Lung microvascular endothelial cell (primary cell): ENCODE measurements at places on chromosomes 7 and 10.
A peak's percentile ranks its signal among the peaks of the same experiment; 100 is the strongest.

GRCh38 chr7:133479456-133480065 lies 226.7 kb downstream of the EXOC4 start:
- DNase-seq, result no peak

DNA sequence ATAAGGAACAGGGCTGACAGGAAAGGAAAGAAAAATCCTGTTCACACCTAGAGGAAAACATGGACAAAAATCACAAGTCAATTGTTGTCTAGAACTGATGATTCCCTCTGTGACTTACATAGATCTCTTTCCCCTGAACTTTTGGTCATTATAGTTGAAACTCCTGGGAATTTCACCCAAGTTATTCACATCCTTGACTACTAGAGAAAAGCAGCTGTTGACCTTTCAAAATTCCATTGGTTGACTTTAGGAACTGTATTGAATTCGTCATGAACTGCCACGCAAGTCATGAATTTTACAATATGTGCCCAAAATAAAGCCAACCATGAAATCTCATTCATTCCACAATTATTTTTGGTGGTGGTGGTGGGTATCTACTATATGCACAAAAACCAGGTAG lies 104.3 kb downstream of the UBE2H start:
- peak; percentile 53 for DNase-seq

GRCh38 chr10:110395350-110396283 lies 90.9 kb upstream of the SMNDC1 start:
- peak; percentile 97 for DNase-seq

- peak; percentile 11 for DNase-seq
Measured at GRCh38 chr10:11145495-11145855, 127.8 kb downstream of the CELF2 start.

DNA sequence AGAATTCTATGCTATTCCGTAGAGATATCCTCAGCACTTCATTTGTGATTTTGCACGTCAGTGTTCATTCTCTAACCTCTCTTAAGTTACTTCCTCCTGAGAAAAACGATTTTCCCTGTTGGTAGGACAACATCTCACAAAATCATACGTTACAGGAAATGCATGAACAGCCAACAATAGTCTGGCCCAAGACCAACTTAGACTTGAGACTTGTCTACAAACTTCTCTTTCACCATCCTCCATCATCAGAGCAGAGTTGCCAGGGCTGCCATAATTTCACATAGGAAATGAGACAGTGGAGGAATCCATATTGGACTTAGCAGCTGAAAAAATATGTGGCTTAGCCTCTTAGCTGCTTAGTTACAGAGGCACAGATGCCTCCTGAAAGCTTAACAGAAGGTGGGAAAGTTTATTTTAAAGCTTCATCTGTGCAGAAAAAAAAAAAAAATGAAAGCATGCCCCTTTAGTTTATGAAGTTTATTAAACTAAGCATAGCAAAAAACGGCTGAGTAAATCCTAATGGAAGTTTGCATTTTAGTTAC lies 222.5 kb upstream of the CACNA2D1 start:
- peak; percentile 77 for DNase-seq

- peak; percentile 37 for DNase-seq
Measured at GRCh38 chr10:3829156-3830050, 44.4 kb upstream of the KLF6 start.

GRCh38 chr7:30062587-30062986 lies 34.4 kb downstream of the PLEKHA8 start:
- DNase-seq, result peak; percentile 57

- no peak for DNase-seq
Measured at GRCh38 chr10:109411917-109412316, 511.4 kb downstream of the XPNPEP1 start.

- no peak for DNase-seq
Measured at GRCh38 chr7:18338910-18339523, 156.5 kb upstream of the HDAC9 start.

GRCh38 chr10:83539528-83540308 lies 599.6 kb upstream of the GHITM start:
- DNase-seq, result peak; percentile 7

GRCh38 chr7:73779517-73779916 lies 9.4 kb upstream of the CLDN3 start:
- no peak for DNase-seq

GRCh38 chr7:51706851-51707250 lies 390.2 kb upstream of the COBL start:
- DNase-seq, result peak; percentile 27

GRCh38 chr7:106871793-106872571 lies 6.9 kb downstream of the PIK3CG start:
- no peak for DNase-seq

DNA sequence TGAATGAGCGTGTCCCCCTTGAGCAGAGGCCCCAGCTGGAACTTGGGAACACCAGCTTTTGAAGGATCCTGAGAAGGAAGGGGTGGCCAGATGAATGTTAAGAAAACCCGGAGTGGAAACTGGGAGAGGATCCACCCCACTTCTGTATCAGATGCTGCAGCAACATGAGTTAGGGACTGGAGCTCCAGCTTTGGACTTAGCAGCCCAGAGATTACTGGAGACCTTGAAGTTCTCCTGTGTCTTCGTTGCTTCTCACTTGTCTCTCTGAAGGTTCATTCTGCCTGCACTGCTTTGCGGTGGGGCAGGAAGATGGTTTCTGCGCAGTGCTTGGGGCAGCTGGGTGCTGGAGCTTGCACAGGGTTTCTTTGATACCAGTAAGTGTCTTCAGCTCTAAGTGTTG lies 9.3 kb downstream of the TMEM248 start:
- DNase-seq, result no peak

GRCh38 chr7:157292770-157293412 lies 43.9 kb upstream of the DNAJB6 start:
- DNase-seq, result no peak

GRCh38 chr7:156543699-156544598 lies 96.6 kb upstream of the RNF32 start:
- DNase-seq, result no peak

DNA sequence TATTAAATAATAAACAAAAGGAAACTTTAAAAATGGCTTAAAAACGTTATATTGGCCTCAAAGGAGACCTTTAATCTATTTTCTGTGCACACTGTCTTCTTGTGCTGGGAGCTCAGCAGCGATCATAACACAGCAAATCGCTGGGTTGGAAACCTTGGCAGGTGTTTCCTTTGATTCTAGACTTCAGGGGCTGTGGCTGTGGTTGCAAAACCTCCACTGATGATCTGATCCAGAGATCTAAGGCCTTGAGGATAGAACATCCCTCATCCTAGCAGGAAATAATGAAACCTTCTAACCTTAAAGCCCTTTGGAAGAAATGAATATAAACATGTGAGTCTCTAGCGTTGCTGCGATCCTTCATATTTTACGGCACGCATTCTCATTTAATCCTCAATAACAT lies 29.8 kb downstream of the CDHR3 start:
- DNase-seq, result no peak

DNA sequence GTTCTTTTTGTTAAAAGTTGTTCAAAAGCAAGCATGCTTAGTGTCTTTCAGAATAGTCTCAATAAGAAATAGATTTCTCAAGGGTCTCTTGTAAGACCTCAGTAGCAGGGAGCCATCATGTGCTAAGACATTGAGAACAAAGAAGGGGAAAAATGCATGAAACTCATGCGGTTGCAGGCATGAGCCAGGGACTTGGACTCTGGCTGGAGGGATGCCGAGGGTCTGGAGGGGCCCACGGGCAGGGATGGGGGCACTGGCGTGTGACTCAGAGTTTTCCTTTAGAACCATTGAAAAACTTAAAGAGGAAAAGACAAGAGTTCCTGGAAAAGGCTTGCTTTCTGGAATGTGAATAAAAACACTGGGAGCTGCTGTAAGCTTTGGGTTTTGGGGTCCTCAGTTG lies 253.3 kb downstream of the CCDC3 start:
- DNase-seq, result no peak

GRCh38 chr7:123939784-123940183 lies 14.7 kb downstream of the SPAM1 start:
- no peak for DNase-seq

- no peak for DNase-seq
Measured at GRCh38 chr10:48474765-48475365, 130.0 kb downstream of the ARHGAP22 start.

DNA sequence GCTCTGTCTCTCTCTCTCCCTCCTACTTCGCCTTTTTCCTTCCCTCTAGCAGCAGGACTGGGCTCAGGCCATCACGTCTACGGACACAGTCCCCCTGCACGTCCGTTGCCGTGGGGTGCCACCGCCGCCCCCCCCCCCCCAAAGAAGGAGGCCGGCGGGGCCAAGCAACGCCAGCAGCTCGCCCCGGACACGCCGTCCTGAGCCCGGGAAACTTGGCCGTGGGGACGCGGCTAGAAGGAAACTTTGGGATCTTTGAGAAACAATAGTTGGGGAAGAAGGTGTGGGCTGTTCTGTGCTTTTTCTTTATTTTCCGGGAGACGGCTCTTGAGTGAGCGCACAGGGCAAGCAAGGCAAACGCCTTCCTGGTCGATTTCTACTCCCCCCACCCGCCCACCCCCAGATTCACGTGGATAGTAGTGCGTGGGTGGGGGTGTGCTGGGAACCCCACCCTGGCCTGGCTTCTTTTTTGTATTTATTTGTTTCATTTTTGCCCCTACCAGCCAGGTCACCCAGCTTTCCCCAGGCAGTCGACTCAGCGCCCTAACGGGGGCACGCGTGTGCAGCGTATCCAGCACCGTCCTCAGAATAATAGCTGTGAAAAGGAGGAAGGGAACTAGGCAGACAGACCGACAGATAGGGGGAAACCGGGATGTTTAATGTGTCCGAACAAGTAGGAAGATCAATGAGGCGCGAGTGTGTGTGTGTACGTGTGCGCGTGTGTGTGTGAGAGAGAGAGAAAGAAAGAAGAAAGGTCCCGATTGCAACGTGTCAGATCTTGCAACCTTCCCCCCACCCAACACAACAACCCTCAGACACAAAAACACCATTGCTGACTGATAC lies 1.4 kb downstream of the MXI1 start:
- DNase-seq, result peak; percentile 36

DNA sequence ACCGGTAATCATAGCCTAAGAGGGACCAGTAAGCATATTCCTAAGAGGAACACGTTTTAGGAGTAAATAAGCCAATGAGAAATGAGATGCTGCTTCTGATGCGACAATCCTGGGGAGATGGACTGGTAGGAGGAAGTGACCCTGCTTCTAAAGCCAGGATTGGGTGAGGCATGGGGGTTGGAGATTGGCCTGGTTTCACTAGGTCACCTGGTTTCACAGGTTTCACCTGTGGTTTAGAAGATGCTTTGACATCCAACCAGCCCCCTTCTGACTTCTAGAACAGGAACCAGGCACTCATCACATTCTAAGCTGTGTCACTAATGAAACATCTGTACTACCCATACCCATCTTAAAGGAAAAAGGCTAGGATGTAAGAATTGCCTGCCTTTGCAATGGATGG lies 53.0 kb upstream of the BAMBI start:
- DNase-seq, result no peak

- no peak for DNase-seq
Measured at GRCh38 chr7:8213381-8213780, 48.6 kb downstream of the ICA1 start.

DNA sequence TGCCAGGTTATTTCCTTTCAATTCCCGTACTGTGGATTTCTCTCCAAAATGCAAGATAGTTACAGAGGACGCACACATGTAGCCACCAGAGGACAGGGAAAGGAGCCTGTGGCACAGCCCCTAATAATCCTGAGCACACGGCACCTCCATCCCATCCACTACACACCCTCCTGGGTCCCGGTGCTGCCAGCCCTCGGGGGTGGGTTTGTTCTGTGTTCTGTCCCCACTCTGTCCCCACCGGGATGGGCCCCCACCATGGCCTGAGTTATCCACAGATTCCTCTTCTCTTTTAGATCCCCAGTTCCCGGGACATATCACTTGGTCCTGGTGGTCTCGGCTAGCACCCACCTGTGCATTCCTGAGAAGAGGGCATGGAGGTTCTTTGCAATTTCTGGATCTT lies 196.9 kb upstream of the PPP2R2D start:
- no peak for DNase-seq

DNA sequence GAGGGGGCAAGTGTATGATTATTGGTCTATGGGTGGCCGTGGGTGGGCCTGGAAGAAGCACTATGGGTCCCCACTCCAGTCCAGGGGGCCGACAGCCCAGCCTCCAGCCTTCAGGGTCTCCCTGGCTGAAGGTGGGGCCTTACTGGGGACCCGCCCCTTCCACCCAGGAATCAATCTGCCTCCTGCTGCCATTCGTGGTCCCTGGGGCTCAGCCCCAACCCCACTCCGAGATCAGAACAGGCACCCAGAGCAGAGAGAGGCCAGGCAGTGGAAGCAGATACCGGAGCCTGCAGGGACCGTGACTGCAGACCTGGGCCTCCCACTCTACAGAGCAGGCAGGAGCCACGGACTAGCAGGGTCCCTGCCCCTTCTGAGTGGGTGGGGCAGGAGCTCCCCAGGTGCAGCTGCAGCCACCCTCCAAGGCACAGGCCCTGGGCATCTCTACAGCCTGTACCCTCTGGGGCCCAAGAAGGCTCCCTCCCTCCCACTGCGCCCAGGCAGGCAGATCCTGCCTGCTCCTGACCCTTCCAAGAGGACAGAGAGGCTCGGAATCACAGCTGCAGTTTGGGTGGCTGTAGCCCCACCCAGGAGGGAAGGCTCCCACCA lies 13.6 kb upstream of the FOXL3 start:
- DNase-seq, result no peak

DNA sequence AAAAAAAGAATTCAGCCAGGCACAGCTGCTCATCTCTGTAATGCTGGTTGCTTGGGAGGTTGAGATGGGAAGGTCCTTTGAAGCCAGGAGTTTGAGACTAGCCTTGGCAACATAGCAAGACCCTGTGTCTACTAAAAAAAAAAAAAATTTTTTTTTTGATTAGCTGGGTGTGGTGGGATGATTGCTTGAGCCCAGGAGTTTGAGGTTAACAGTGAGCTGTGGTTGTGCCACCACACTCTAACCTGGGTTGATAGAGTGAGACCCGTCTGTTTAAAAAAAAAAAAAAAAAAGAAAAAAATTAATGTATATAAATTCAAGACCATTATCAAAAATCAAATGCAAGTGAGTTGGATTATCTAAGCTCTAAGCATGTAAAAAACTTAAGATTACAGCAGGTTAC lies 5.7 kb downstream of the WAC start:
- DNase-seq, result no peak

- DNase-seq, result no peak
Measured at GRCh38 chr7:50306494-50307367, 2.2 kb downstream of the IKZF1 start.

DNA sequence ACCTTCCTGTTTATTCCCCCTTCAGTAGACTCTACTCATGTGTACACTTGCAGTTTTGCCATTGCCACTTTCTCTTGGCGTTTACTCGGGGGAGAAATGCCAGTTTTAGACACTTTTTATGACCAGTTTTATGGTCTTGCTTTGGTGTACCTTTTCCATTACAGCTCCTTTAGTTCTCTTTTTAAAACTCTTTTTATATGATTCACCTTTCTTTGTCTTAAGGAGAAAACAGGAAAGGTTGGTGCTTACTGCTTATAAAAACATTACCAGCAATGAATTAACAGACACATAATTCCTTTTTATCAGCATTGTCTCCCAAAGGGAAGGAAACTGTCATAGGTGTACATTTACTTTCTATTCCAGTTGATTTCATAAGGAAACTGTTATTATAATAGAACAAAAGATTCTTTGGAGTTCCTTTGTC lies 11.9 kb downstream of the TSPAN13 start:
- DNase-seq, result peak; percentile 47

DNA sequence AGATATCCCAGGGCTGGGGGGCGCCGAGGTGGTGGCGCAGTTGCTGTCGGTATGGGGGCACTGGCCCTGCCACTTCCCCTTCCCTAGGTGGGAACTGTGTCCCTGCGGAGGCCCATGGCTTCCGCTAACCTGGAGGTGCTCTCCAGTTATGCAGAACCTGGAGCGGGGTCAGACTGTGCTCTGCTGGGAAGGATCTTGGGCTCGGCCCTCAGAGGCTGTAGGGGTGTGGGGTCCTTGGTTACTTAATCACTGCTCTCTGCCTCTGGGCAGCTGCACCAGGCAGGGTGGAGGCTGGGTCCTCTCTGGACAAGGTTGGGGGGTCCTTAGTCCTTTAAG lies 2.4 kb downstream of the BRI3 start:
- DNase-seq, result peak; percentile 18
